ENCODE measurements at places on chromosomes 11 and 22.

DNA sequence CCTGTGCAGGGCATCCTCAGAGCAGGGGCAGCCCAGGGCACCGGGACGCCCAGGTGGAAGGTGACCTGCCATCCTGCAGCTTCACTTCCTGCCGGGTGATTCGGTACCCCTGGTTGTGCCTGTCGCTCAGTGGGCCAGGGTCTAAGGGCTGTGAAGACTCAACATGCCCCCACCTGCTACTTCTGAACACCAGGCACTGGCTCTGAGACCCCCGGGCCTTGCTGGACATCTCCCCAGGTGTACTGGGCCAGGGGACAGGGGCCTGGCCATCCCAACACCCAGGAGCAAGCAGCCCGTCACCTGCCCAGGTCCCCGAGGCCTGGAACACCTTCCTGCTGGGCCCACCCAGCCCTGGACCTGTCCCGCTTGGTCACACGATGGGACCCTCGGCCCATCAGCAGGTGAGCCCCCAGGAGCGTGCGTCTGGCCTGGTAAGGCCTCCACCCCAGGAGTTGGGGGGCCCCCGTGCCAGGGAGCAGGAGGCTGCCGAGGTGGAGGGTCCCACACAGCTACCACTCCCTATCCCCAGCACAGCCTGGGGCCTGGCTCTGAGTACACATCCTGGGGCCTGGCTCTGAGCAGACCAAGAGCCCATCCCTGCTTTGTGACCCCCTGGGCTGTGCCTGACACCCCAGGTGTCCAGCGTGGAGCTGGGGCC, 3.9 kb upstream of the MUC5B start:
- no peak for DNase-seq

- DNase-seq = no peak
Measured at GRCh38 chr11:62647609-62648005, 1.2 kb upstream of the GANAB start.

GRCh38 chr11:17792161-17792560, 57.6 kb downstream of the KCNC1 start:
- no peak for DNase-seq

- DNase-seq = no peak
Measured at GRCh38 chr11:77316733-77317342, 15.4 kb upstream of the GDPD4 start.

DNA sequence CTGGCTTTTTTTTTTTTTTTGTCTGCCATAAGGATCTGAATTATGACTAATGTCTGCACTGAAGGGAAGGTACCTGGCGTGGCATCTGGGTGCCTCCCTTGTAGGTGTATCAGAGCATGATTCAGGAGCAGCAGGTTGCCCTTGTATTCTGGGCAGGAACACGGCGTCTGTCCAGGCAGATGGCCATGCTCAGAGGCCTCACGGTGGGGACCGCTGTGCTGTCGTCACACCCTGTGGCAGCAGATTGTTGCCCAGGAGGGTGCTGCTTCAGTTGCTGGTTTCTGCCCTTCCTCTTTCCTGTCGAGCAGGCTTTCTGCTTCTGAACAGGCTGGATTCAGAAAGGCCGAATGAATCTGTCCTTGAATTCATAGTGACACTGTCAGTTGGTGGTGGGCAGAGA, 11.0 kb downstream of the ZNRF3 start:
- no peak for DNase-seq

GRCh38 chr11:117834068-117834810, 9.7 kb upstream of the FXYD2 start:
- no peak for DNase-seq

DNA sequence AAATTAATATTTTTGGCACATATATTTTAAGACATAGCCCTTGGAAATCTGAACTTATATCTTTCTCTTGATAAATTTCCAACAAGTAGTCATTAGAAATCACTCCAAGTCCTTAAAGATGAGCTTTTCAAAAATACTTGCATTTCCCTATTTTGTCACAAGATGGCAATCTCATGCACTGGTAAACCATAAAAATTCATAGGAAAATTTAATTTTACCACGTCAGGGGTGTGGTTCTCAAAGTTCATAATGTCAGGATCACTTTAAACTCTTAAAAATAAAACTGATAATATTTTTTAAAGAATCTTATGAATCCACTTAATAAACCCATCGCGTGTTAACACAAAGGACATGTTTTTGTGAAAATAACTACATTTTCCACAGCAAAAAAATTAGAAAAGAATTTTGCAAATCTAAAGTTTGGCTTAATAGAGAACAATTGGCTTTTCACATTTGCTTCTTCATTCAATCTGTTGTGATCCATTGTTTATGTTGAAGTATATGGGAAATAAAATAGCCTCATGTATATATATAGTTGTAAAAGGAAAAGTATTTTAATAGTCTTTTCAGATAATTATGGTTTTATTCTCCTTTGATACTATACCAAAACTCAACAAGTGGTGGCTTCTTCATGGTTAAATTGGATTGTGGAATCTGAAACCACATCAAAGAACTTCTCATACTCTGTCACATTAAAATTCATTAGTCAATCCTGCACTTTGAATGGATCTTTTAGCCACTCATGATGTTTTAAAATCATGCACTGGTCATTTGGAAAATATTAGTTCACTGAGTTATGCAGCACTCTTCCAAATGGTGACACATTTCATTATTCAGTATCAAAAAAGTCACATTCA, 169.1 kb downstream of the CADM1 start:
- no peak for DNase-seq

DNA sequence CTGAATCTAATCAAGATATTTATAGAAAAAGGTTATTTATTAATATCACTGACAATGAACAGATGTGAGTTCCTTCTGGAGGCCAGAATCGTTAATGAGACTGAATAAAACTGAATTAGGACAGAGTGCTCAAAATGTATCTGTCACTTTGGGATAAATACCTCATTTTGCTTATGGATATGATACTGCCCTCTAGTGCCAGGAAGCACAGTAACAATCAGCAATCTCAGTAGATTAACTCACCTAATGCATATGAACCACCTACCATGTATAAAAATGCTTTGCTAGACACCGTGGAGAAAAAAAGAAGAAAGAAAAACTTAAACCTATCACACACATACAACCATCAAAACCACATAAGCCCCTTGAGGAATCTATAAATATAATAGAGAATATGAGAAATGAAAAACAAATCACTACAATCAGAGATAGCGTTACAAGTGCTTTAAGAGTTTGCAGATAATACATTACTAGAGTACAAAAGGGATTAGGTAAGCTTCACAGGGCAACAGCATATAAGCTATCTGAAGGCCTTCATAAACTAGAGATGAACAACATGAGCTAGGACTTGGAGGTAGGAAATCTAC, 117.4 kb downstream of the SGSM3 start:
- DNase-seq = no peak
